ENCODE measurements at places on chromosomes 11 and 22.
A peak's percentile ranks its signal among the peaks of the same experiment; 100 is the strongest.

- no peak for DNase-seq
These were observed 3.3 kb downstream of the DGCR8 start for GRCh38 chr22:20083157-20083890.

- DNase-seq, result no peak
These were observed 6.5 kb downstream of the PTPMT1 start for GRCh38 chr11:47571895-47572294.

GRCh38 chr22:36816636-36817524 lies at the start of gene PVALB:
PVALB (minus strand) TSS chr22:36817035; CDS start chr22:36817005, 30 bp downstream.
- DNase-seq, result peak; percentile 27

GRCh38 chr11:105802390-105802789 lies 192.5 kb downstream of the GRIA4 start:
- no peak for DNase-seq
